ENCODE measurements at places on chromosomes 12 and 14.
A peak's percentile ranks its signal among the peaks of the same experiment; 100 is the strongest.

- no peak for DNase-seq
These were observed 776 bp downstream of the RDH5 start for GRCh38 chr12:55720894-55721444.

- no peak for DNase-seq
These were observed 154.1 kb upstream of the ATP2B1 start for GRCh38 chr12:89862511-89863445.

GRCh38 chr12:38411426-38411825 is 94.9 kb downstream of the ALG10B start:
- no peak for DNase-seq

DNA sequence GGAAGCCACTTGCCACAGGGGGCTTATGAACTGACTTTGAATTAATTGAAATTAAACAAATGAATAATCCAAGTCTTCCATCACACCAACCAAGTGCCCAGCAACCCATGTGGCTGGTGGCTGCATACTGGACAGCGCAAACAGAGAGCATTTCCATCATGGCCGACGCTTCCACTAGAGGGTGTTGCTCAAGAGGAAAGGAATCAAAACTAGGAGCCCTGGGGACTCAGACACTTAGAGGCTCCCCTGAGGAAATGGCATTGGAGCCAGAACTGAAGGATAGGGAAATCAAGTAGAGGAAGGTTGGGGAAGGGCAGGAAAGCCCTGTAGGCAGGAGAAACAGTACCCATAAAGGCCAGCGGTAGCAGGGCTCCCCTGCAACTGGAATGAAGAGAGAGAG is 50.6 kb upstream of the NUAK1 start:
- no peak for DNase-seq

GRCh38 chr12:101775816-101776215 is 36.6 kb upstream of the SYCP3 start:
- no peak for DNase-seq

DNA sequence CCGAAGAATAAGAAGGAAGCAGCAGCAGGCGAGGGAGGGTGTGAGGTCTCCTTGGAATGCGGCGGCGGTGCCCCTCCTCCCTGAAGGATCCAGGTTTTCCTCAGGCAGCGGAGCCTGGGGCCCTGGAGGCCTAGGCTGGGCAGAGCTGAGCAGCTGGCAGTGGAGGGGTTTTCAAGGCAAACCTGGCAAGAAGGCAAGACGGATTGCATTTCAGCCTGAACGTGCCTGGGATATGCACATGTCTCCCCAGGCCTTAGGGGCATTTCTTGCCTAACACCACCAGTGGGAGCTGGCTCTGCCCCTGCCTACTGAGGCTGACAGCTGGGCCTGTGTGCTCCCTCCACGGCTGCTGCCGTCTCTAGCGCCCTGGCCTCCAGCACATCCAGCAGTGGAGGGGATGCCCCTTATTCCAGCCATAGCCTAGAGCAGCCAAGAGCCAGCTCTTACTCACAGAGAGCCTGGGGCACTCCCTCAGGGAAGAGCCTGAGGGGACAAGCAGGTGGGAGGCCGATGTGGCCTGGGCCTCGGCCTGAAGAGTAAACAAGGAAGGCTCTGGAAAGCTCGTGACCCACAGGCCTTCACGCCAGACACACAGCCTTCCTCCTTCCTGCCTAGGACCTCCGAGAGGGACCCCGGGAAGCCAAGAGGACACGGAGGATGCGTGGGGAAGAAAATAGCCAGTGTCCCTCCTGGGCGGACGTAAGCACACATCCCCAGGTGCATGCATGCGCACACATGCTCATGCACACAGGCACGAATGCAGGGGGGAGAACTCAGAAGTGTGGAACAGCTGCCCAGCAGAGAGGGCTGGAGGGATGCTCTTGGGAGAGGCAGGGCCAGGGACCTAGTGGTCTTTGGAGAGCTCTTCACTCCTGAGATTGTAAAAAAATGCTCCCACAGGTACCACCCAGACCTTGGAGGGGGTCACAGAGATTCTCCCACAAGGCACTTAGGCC is 23.0 kb upstream of the EIF2B2 start:
- no peak for DNase-seq

GRCh38 chr12:99110212-99110611 is 465.1 kb downstream of the APAF1 start:
- DNase-seq = no peak

DNA sequence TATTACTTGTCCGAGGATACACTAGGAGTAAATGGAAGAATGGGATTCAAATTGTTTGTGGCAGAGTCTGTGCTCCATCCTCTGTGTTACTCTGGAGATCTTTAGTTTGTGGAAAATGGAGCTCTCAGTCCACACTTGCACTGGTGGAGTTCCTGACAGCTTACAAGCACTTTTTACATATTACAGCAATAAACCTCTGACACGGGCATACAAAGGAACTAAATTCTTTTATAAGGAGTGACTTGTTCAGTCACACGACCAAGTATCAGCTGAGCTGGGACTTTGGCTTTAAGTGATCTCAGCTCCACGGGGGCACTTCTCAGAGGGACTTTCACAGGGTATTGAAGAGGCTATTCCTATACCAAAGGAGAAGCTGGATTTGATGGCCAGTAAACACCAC is 417.5 kb downstream of the LRIG3 start:
- no peak for DNase-seq

DNA sequence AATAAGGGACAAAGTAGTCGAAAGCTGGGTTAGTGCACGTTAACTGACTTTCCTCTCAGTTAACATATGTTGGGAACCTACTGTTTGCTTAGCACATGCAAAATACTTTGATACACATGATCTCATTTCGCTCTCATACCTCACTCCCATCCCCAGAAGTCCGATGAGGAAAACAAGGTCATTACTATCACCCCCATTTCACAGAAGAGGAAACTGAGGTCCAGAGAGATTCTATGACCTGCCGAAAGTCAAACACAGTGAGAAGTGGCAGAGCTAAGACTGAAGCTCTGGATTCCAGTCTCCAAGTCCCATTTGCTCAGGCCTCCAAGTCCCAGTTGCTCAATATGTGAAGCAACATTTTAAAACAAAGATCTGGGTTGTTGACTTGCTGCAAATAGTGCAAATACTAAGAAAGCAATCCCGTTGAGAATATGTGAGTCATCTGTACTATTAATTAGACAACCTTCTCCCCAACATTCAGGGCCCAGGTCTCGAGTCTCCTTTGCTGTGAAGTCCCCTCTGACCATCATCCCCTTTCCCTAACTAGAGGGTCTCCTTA is 170.6 kb upstream of the PWP1 start:
- no peak for DNase-seq

GRCh38 chr14:96349286-96350075 is 13.7 kb downstream of the ATG2B start:
- DNase-seq = no peak

DNA sequence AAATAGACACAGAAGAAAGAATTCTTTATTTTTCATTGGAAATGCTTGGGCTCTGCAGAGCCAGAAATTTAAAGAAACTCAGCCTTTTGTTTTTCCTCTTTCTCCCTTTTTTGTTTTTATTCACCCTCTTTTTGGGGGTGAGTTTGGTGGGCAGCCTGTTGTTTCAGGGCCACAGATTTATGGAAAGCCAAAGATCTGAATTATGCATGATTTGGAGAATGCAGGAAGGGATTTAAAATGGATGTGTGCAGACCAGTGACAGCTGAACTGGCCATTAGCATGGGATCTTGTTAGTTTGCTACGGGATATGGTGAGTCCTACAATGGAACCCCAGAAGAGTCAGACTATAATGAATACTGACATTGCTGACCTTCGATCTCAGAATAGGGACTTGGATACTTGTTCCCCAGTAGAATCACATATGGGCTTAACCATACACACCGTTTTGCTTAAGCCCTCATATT is 7.7 kb upstream of the ATXN2 start:
- DNase-seq = no peak

DNA sequence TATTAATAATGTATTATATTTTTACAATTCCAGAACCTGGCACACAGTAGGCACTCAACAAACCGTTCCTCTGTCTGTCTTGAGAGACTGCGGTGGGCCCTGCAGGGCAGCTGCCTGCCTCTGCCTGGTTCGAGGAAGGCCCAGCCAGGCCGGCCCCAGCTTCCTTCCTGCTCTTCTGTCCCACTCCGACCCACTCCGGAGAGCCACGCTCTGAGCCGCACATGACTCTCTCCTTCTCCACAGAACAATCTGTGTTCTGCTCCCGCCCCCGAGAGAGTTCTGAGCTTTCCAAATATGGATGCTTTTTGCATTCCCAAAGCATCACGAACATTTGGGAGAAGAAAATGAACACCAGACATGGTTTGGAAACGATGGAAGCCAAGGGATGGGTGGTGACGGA is 57.3 kb downstream of the TTC7B start:
- no peak for DNase-seq

DNA sequence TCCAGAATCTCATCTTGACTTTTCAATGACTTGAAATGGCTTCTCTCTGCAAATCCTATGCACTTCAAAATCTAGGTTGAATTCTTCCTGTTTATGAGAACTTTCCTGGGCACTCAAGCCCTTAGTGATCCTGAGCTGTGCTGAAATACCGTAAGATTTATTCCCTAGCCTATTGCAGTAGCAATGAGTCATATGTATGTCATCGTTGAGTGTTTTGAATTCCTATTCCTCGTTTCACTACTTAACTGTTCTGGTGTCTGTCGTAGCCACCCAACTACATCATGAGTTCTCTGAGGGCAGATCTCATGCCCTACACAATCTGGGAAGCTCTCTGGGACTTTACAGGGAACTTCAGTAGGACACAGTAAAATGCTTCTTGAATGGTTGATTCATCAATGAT is 190.8 kb upstream of the TMEM132C start:
- no peak for DNase-seq

DNA sequence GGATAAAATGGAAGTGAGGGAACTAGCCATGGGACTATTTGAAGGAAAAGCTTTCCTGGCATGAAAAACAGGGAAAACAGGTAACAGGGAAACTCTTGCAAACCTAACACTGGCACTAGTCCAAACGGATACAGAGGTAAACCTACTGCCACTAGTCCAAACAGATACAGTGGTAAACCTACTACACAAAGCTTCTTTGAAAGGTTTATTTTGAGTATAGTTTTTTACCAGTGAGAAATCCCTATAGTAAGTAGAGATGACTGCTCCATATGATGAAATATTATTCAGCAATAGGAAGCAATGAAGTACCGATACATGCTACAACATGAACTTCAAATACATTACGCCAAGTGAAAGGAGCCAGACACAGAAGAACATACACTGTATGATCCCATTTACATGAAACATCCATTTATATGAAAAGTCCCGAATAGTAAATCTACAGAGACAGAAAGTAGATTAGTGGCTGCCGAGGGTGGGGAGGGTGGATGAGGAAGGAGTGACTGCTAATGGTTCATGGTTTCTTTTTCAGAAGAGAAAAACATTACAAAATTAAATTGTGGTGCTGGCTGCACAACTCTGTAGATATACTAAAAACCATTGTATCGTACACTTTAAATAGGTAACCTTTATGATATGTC is 25.5 kb downstream of the SPTLC2 start:
- no peak for DNase-seq

- DNase-seq = no peak
These were observed 47.4 kb downstream of the RTN1 start for GRCh38 chr14:59823179-59823578.

DNA sequence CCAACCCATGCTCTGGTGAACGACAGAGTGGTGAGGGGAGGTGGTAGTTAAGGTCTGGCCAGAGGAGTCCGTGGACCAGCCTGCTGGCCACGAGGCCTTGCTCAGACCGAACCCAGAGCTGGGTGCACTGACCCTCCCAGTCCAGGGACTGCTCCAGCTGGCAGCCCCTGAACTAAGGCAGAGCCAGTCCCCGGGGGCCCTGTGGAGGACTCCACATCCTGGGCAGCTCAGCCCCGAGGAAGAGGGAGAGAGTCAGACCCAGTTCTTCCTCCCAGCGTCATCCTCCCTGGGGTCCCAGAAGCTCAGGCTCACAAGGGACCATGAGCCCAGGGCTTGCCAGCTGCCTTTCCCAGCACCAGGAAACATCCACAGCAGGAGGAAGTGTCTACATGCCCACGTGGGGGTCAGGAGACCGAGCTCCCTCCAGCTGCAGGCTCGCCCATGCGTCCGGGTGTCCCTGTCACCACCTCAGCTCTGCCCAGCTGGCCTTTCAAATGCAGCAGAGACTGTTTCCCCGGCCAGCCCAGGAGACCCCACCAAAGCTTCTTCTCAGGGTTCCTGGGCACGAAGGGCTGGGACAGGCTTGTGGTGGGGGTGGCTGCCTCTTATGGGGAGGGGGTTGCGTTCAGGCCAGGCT is 194.4 kb downstream of the KIF26A start:
- no peak for DNase-seq

GRCh38 chr14:35221462-35221861 is 70.7 kb upstream of the PSMA6 start:
- DNase-seq = no peak

GRCh38 chr12:700016-700415 is 36.8 kb upstream of the NINJ2 start:
- no peak for DNase-seq

DNA sequence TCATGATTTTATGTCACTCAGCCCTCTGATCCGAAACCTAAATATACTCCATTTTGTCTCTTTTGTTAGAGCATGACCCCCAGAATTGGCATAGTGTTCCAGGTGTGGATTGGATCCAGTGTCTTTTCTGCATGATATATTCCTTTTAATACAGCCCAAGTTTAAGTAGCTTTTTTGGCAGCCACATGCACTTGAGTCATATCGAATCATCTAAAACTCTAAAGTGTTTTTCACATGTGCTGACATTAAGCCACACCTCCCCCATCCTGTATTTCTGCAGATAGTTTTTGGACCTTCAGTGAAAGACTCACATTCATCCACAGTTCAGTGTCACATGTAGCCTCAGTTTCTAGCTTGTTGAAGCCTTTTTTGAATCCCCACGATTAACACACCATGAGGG is 30.6 kb downstream of the BORCS5 start:
- no peak for DNase-seq

DNA sequence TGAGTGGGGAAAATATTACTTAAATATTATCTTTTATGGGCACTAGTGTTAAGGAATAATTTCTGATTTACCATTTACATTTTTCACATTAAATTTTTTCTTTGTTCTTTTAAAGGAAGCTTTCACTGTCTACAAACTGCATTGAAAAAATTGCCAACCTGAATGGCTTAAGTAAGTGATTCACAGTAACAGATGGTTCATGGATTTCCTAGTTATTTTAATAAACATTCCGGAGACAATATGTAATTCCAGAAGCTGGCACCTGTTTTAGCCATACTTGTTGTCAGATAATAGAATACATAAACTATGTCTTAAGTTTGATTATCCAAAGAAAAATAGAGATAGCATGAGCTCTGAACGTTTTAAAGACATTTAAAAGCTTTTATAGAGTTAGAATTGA is 17.1 kb downstream of the DNAL1 start:
- DNase-seq = no peak

GRCh38 chr12:66584673-66585072 is 94.2 kb downstream of the GRIP1 start:
- no peak for DNase-seq

DNA sequence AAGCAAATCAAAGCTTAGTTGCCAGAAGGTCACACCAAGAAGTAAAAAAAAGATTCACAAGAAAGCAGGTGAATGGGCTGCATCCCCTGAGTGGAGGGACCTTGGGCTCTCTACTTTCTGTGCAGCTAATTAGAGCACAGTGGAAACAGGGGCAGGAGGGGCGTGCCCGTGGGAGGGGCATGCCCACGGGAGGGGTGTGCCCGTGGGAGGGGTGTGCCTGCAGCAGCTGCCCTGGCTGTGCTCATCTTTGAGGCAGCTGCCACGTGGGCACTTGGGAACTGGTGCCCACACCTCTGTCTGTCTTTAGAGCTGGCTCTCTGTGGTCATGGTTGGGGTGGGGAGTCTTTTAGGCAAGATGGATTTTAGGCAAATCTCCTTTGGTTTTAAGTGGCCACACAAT is 60.0 kb downstream of the EML1 start:
- no peak for DNase-seq

GRCh38 chr12:132560614-132561426 is 49.6 kb downstream of the LRCOL1 start:
- DNase-seq = peak; percentile 66
